Cardiac atrium fibroblast (primary cell): ENCODE measurements at places on chromosomes 7 and 10. TPM values are rescaled to one million over a fixed set of nuclear protein-coding genes. Genes with fewer than 3 reads are reported as not detected.

The RNF148 gene
- total RNA-seq: 0.32 and 1.1 TPM in 2 replicates

The PARD3 gene
- total RNA-seq: 22.9 and 26.4 TPM in 2 replicates

The LIPF gene
- not detected in 2 replicates for total RNA-seq

The EEF1AKMT2 gene
- total RNA-seq: 14.6 and 16.4 TPM in 2 replicates

The FGL2 gene
- 0.97 and 7.6 TPM in 2 replicates for total RNA-seq

The ADAM22 gene
- total RNA-seq: 0.16 and 0.54 TPM in 2 replicates

The CDNF gene
- 0.36 and 3.6 TPM in 2 replicates for total RNA-seq

The MYOF gene
- 117 and 125 TPM in 2 replicates for total RNA-seq

The YKT6 gene
- 100 and 109 TPM in 2 replicates for total RNA-seq

The C7orf25 gene
- total RNA-seq: 14.4 and 18.8 TPM in 2 replicates

The CHPF2 gene
- 89.0 and 110 TPM in 2 replicates for total RNA-seq

The PITRM1 gene
- total RNA-seq: 60.8 and 66.6 TPM in 2 replicates

The COMTD1 gene
- total RNA-seq: 11.0 and 17.8 TPM in 2 replicates

The RAPGEF5 gene
- total RNA-seq: 10.5 and 42.4 TPM in 2 replicates

The SLC26A3 gene
- not detected in 2 replicates for total RNA-seq

The TRUB1 gene
- total RNA-seq: 19.3 and 20.8 TPM in 2 replicates

The TMEM273 gene
- total RNA-seq: not detected in 2 replicates

The PLAC9 gene
- 89.7 and 128 TPM in 2 replicates for total RNA-seq

The MAP3K8 gene
- 14.3 and 28.8 TPM in 2 replicates for total RNA-seq

The IL2RA gene
- not detected in 2 replicates for total RNA-seq

The SUN3 gene
- not detected in 2 replicates for total RNA-seq

The AOAH gene
- total RNA-seq: not detected in 2 replicates

The JMJD1C gene
- total RNA-seq: 39.0 and 73.1 TPM in 2 replicates

The RNF32 gene
- total RNA-seq: not detected in 2 replicates

The SPDYE11 gene
- not detected in 2 replicates for total RNA-seq

The NPFFR1 gene
- total RNA-seq: not detected in 2 replicates

The CYP2C9 gene
- total RNA-seq: not detected in 2 replicates

The AKR1D1 gene
- total RNA-seq: not detected in 2 replicates

The GHRHR gene
- total RNA-seq: not detected in 2 replicates

The DPP6 gene
- total RNA-seq: not detected in 2 replicates

The MRLN gene
- not detected in 2 replicates for total RNA-seq

The SPDYE3 gene
- total RNA-seq: not detected in 2 replicates

The SPACDR gene
- 1.5 TPM in 1 of 2 replicates, not detected in the other for total RNA-seq

The ZNF488 gene
- 0.18 TPM in 1 of 2 replicates, not detected in the other for total RNA-seq

The GRM3 gene
- not detected in 2 replicates for total RNA-seq

The CCNY gene
- 37.9 and 38.6 TPM in 2 replicates for total RNA-seq

The MRC1 gene
- total RNA-seq: under 0.01 TPM in 1 of 2 replicates, not detected in the other

The CLDN4 gene
- total RNA-seq: under 0.01 TPM in 1 of 2 replicates, not detected in the other

The DRGX gene
- total RNA-seq: not detected in 2 replicates

The TRIM73 gene
- 0.16 and 0.36 TPM in 2 replicates for total RNA-seq

The SEMA3C gene
- total RNA-seq: 21.1 and 61.6 TPM in 2 replicates

The HABP2 gene
- not detected in 2 replicates for total RNA-seq

The HOXA4 gene
- total RNA-seq: not detected in 2 replicates

The HDAC9 gene
- total RNA-seq: 3.7 and 6.9 TPM in 2 replicates

The PPP1R17 gene
- not detected in 2 replicates for total RNA-seq

The ZNF425 gene
- 2.7 and 4.1 TPM in 2 replicates for total RNA-seq

The ANKRD26 gene
- 5.2 and 6.3 TPM in 2 replicates for total RNA-seq

The EBLN1 gene
- total RNA-seq: not detected in 2 replicates

The ENO4 gene
- 0.16 TPM in 1 of 2 replicates, not detected in the other for total RNA-seq

The ZNF777 gene
- 11.7 and 12.6 TPM in 2 replicates for total RNA-seq

The STRIP2 gene
- total RNA-seq: 1.3 and 4.2 TPM in 2 replicates

The PRSS37 gene
- not detected in 2 replicates for total RNA-seq

The SKIDA1 gene
- 0.18 and 0.65 TPM in 2 replicates for total RNA-seq

The MEOX2 gene
- total RNA-seq: 0.81 and 1.8 TPM in 2 replicates

The OR2AE1 gene
- total RNA-seq: 0.16 TPM in 1 of 2 replicates, not detected in the other

The MYH16 gene
- total RNA-seq: not detected in 2 replicates

The TPK1 gene
- total RNA-seq: 1.5 and 1.8 TPM in 2 replicates
